ENCODE measurements at places on chromosomes 2 and 18. TPM values are rescaled to one million over a fixed set of nuclear protein-coding genes. Genes with fewer than 3 reads are reported as not detected.

The FOXD4L1 gene
- 0.09 TPM for polyA plus RNA-seq

The NPHP1 gene
- polyA plus RNA-seq = 20.8 TPM

The TUBA4B gene
- 0.91 TPM for polyA plus RNA-seq

- no peak for DNase-seq
Measured at GRCh38 chr2:68384485-68385107, 19.5 kb downstream of the PLEK start.

- DNase-seq = no peak
Measured at GRCh38 chr18:69123421-69123820, 277.3 kb upstream of the DOK6 start.

GRCh38 chr2:205358351-205358815 lies 323.9 kb upstream of the NRP2 start:
- no peak for DNase-seq

- DNase-seq = no peak
Measured at GRCh38 chr18:69408522-69408921, 7.8 kb downstream of the DOK6 start.

DNA sequence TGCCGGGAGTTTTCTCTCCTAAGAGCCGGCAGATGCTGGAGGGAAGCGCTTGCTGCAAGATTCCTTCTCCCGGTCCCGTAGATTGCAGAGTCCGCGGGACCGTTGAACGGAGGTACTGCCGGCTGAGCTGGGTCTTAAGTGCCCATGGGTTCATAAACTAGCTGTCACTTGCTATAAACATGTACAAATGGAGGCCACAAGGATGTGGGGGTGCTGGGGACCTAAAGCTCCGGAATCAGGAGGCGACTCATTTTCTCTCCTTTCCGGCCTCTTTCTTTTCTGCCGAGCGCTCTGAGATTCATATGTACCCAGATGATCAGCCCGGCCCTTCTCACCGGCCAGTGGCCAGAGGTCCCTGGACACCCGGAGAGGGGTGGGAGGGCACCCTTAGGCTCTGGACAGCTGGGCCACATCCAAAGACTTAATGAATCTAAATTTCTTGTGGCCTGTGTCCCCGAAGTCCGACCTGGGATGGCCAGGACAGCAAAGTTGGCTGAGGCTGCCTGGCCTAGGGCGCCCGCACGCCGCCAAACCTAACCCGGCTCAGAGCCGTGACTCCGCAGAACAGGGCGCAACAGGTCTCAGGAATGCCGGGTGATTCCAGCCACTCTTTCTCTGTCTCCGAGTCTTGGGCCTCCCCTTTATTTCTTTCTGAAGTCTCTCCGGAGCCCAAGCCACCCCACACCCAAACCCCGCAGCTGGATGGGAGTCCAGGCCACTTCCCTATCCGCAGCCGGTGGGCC lies 2.4 kb upstream of the PAX3 start:
- no peak for DNase-seq

- no peak for DNase-seq
Measured at GRCh38 chr2:73069041-73069854, 2.3 kb downstream of the SFXN5 start.

- DNase-seq = no peak
Measured at GRCh38 chr2:20771299-20771698, 51.6 kb downstream of the LDAH start.

GRCh38 chr2:32523686-32524085 lies 104.2 kb upstream of the TTC27 start:
- DNase-seq = no peak

DNA sequence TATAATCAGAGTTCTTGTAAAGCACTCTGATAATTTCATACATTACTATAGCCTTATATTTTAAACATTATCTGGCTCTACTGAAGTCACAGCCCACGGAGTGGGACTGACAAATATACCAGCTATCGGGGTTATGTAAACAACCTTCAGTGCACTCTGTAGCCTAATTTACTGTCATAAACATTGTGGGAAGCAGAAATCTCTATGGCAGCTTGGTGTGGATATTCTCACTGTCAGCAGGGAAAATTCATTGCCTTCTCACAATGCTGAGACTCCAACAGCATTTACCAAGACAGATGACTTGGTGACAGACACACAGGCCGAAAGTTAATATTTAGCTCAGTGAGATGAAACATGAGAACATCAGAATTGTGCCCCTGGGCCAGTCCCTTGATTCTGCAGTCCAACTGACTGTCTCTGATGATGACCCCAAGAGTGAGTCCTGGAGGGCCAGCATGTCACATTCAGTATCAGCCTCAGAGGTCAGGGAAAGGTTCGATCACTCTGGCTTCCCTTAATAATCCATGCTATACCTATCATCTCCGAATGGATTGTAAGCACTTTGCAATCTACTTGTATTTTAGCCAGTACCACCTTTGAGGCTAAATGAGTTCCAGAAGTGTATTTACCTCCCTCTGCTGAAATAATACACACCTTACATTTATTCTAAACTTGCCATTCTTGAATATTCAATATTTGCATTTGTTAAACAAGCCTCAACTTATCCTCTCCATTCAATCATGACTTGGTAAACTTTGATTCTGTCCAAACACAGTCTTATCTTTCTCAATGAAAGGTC lies 146.2 kb upstream of the OSR1 start:
- DNase-seq = peak; percentile 43

The AOX1 gene
- 2.1 TPM for polyA plus RNA-seq

DNA sequence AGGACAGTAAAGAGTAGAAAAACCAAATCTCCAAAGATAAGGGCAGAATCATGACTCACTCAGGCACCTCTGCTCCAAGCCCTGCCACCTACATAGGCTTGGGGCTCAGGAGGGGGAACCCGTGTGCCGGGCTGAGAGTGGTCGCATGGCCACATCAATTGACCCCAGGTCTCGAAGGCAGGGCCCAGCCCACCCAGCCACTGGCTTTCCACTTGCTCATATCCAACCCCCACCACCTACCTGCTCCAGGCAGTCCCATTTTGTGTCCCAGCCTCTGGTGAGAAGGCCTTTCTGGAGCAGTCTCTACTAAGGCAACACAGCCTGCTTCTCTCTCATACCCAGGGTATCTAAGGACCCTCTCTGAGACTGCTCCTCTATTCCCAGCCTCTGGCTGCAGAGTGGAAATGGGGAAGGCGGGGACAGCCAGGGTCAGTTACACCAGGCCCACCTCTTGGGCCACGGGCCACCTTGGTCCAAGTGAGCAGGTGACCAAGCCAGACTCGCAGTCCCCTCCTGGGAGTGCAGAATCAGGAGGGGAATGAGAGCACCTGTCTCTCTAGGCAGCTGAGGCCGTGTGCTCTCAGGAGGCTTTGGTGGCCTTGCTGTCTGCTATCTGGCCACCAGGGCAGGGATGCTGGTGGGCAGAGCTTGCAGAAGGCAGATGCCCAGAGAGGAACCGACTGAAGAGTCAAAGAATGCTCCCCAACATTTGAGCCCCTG lies 20.8 kb downstream of the TFCP2L1 start:
- DNase-seq = no peak

GRCh38 chr2:5589183-5589582 lies 103.0 kb upstream of the SOX11 start:
- no peak for DNase-seq

DNA sequence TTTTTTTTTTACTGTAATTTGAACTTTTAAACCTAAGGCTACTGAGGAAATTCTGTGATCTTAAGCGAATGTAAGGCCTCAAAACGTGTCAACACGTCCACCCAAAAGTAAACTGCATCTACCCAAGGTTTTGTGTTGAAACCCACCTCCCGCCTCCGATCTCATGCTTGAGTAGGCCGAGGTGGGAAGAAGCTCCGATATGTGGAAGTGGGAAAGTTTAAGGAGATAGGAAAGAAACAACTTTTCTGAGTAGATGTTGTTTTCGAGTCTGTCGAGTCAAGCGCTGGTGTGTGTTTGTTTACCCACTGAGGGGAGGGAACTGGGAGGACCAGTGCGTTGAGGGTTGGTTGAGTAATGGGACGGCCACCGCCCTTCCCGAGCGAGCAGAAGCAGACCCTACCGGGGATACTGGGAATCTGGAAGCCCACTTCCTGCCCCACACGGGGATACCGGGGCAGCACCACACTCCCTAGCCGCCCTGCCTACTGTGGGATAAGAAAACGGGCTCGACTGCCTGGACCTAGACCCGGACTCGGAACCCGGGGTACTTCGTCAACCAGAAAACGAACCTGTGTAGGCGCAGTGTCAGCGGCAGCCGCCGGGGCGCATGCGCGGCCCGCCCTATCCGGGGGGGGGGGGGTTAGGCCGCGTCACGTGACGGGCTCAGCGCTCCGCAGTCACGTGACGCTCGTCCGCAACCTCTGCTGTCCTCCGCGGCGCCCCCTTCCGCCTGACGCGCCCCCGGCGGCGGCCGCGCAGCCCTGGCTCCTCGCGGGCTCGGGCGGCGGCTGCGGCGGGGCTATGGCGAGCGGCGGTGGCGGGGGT lies at the start of gene RETREG2:
Gene RETREG2, plus strand, starts transcription at position 724 of the 825 bp plus-strand sequence. Its CDS starts 78 bp downstream, at position 802.
- DNase-seq = peak; percentile 88

- DNase-seq = no peak
Measured at GRCh38 chr2:85173909-85174308, 40.7 kb downstream of the TCF7L1 start.

- DNase-seq = no peak
Measured at GRCh38 chr2:48268671-48269070, 261.3 kb upstream of the STON1 start.

DNA sequence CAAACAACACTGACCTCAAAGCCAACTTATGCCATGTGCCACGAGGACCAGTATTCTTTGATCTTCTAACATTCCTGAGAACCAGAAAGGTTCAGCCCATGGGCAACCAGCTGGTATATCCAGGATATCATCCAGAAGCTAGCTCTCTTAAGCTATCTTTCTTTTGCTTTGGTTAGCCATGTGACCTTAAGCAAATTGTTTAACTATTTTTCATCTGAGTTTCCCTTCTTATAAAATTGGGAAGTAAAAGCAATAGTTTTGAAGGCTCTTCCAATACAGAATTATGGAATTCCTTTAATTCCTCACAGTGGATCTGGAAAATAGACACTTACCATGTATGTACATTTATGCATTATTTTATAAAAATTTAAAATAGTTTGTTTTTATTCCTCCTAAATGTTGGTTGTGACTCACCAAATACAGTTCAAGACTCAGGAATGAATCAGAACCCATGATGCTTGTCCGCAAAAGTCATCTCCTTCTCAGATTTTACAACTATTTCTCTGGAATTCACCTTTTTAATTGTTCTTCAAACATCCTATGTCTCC lies 435.7 kb downstream of the ZEB2 start:
- no peak for DNase-seq

The DOK6 gene
- polyA plus RNA-seq = 15.8 TPM

- DNase-seq = peak; percentile 8
Measured at GRCh38 chr2:121897335-121897970, 142.0 kb downstream of the TSN start.

DNA sequence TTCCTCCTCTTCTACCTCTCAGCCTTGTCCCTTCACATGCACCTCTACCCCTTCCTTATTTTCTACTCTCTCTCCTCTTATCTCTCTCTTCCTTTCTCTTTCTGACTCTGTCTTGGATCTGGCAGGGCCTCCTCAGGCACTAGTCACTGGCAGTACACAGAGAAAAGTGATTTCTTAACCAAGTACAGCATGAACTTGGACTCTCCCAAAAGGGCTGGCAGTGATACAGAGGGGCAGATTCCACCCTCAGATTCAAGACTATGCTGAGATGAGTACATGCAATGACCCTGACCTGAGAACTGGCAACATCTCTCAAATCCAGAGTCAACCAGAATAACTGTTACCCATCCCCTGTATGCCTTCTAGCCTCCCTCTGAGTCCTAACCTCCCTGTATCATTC lies 4.3 kb downstream of the AOX1 start:
- no peak for DNase-seq

The UGT1A3 gene
- not detected for polyA plus RNA-seq

DNA sequence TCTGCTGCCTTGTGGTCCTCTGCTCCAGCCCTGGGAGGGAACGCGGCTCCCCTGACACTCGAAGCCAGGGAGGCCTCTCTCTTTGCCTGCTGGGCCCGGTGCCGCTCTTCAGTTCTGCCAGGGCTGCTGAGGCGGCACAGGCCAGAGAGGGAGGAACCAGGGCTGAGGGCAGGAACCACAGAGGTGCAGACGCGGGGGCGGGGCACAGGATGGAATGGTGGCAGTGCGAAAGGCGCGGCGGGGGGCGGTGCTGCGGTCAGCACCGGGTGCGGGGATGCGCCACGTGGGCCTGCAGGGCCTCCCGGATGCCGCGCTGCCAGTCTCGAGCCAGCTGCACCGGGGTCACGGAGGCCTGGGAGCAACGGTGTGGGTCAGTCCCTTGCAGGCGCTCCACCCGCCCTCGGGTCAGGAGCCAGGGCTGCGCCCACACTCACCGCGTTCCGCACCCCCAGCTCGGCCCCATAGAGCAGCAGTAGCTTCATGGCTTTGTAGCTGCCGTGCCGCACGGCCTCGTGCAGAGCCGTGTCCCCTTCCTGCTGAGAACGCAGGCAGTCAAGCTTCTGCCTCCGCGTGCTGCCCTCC lies 4.4 kb downstream of the ANKRD23 start:
- DNase-seq = peak; percentile 68

The SLC30A3 gene
- polyA plus RNA-seq = 7.6 TPM
